ENCODE measurements at places on chromosomes 2 and 18.

- DNase-seq = no peak
Observed at GRCh38 chr2:54960164-54960563, 90.1 kb downstream of the RTN4 start.

DNA sequence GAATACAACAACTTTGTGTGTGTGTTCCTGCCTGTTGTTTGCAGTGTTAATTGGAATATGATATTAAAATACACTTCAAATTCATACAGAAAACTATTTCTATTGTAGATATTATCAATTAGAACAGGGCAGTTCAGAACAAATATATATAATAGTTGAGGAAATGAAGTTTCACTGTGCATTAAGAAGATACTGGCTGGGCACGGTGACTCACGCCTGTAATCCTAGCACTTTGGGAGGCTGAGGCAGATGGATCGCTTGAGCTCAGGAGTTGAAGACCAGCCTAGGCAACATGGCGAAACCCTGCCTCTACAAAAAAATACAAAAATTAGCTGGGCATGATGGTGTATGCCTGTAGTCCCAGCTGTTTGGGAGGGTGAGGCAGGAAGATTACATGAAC, 79.3 kb downstream of the ASAP2 start:
- DNase-seq = no peak

DNA sequence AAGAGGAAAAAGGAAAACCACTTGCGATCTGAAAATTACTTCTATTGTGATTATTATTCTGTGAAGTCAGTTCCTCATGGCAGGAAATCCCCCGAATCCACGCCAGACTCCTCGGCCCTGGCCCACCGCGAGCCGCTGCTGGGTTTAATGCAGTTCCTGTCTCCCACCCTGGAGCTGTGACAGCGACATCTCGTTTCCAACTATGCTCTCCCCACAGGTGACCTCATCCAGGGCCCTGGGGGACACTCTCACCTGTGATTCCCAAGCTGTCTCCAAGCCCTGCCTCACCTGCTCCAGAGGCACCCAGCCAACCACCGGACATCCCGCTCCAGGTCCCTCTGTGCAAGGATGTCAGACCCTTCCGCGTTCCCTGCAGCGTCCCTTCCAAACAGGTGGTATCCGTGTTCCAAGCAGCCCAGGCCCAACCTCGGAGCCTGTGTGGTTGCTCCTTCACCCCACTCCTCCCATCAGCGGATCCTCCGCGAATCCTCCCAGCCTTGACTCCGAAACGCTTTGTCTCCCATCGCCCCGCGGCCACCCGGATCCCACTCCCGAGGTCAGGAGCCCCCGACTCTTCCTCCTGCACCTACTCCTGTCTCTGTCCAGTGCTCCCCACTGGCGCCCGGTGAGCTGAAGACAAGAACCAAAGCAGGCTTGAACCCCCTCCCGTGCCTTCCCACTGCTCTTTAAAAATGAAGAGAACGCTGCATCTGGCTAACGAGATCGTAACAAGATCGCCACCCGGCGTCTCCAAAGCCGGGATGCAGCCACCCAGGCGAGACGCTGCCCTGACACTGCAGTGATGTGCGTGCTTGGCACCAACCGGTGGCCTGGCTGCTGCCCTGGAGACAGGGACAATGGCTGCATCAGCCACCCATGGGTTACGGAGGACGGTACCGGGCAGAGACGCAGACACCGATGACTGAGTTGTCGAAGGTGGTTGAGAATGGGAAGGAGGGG, 96.5 kb downstream of the NDUFA10 start:
- no peak for DNase-seq

GRCh38 chr2:39498786-39499185, 61.7 kb upstream of the MAP4K3 start:
- DNase-seq = no peak

DNA sequence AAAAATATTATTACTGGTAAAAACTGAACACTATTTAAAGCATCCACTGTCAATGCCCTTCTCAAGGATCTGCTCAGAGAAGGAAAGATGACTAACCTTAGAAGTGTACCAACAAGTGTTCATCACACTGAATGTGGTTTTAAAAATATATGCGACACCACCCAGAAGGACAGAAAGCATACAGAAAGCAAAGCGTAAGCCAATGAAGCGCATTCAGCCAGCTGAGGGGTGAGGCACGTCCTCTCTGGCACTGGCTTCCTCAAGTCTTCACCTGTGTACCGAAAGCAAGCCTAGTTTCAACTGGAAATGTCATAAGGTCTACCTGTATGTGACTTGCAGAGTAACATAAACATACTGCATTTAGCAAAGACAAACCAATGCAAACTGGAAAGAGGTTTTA, 88.8 kb downstream of the PSMG2 start:
- DNase-seq = no peak

- no peak for DNase-seq
Observed at GRCh38 chr2:145860083-145860482, 1340.2 kb upstream of the ZEB2 start.

DNA sequence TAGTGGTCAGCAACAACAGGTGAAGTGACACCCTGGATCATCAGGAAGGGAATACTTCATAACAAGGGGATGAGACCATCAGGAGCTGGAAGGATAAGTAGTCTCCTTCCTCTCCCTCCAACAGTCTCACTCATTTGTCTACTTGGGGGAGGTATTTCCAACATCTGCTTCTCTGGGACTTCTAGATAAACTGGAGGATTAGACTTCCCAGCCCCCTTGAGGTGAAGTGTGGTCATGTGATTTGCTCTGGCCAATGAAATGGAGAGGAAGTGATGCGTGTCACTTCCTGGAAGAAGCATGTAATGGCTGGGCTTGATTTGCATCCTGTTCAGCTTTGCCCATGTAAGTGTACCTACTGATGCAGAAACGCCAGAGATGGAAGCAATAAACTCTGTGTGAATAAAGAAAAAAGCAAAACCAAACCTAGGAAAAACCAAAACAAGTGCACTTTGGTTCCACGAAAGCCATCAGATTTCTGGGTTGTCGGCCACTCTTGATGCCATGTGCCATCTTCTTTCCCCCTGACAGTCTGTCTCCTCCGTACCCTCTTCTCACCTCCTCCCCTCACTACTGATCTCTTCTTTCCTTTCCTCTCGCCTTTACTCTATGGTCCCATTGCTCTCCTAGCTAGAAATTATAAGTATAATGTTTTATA, 76.1 kb upstream of the DNMT3A start:
- DNase-seq = no peak

DNA sequence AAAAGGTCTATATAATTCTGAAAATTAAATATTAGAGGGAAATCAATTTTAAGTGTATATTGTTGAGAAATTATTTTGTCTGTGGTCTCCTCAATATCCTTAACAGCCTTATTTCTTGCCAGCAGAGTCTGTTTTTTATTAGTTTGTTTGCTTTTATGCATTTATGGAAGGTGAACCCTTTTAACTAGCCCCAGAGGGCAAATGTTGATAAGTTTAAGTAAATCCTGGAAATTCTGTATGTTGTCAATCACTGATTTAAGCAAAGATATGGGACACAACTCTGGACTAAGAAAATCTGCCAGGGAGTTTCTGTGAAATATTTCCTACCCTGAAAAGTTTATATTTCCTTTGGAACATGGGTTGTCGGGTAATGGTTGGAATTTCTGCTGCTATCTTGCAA, 339.5 kb upstream of the COL3A1 start:
- DNase-seq = no peak

GRCh38 chr2:152055366-152056108, 43.3 kb downstream of the CACNB4 start:
- no peak for DNase-seq

DNA sequence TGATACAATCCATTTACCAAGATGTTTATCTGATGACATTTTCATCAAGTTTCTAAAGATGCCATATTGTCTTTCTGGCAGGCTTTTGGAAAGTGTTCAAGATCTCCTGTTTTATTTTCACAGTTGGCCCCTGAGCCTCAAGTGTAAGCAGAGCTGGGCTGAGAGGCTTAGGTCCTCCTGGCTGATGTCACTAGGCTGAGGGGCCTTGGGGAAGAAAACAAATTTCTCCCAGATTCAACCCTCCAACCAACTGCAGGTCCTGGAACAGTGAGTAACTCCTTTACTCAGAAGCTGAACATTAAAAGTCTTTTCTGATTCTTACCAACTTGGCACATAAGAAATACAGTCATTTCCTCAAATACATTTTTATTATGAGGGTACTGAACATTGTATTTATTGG, 14.9 kb upstream of the IL1RL1 start:
- DNase-seq = no peak

GRCh38 chr2:241637795-241638660, 535 bp downstream of the ATG4B start:
- DNase-seq = no peak

GRCh38 chr18:73270920-73271634, 403.3 kb upstream of the NETO1 start:
- no peak for DNase-seq

GRCh38 chr2:196966061-196966460, 39.6 kb upstream of the PGAP1 start:
- DNase-seq = no peak

GRCh38 chr2:42693688-42694479, 70.1 kb downstream of the OXER1 start:
- no peak for DNase-seq

DNA sequence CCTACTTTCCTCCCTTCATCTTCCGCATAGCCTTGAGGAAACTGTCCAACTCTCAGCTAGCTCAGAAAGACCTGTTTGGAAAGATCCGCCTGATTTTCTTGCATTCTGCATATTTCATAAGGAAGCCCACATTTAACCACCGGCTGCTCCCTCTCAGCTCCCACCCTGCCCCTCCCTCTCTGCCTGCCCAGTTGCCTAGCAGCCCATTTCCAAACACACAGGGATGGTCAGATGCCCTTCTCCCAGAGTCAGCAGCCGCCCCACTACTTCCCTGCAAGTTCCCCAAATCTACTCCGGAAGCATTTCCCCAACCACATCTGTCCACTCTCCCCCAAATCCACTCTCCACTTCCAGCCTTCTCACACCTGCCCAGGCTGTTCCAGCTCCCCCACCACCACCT, 96.0 kb downstream of the TNS1 start:
- no peak for DNase-seq

GRCh38 chr2:37414470-37414949, 70.1 kb downstream of the QPCT start:
- DNase-seq = no peak

DNA sequence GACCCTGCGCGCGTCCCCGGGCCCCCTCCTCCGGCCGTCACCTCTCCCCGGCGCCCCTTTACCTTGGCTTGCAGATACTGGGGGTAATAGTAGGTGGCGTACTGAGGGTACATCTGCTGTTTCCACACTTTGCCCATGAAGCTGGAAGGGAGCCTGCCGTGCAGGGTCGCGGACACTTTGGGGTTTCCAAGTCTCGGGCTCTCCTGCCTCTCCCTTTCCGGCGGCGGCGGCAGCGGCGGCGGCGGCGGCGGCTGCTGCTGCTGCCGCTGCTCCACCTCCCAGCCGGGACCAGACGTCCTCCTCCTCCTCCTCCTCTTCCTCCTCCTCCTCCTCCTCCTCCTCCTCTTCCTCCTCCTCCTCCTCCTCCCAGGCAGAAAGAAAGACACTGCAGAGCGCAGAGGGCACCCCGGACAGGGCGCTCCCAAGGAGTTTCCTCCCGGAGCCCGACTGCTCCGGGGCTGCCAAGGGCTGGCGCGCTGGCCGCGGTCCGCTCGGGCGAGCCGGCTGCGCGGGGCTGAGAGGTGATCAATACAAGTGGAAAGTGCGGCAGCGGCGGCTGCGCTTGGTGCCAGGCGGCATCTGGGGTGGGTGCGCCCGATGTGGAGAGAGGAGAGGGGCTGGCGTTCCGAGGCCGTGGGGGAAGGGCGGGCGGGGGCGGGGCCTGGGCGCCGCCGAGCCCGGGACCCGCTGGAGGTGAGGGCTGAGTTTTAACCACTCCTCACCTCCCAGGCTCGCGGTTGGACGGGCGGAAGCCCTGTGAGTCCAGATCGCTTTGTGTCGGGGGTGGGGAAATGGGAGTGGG, at the start of gene RBMS1:
Gene RBMS1, minus strand, starts transcription at position 581 of the 802 bp plus-strand sequence. Its CDS starts 444 bp downstream, at position 137.
- no peak for DNase-seq

GRCh38 chr2:44579837-44580230, 218.1 kb downstream of the CAMKMT start:
- no peak for DNase-seq

DNA sequence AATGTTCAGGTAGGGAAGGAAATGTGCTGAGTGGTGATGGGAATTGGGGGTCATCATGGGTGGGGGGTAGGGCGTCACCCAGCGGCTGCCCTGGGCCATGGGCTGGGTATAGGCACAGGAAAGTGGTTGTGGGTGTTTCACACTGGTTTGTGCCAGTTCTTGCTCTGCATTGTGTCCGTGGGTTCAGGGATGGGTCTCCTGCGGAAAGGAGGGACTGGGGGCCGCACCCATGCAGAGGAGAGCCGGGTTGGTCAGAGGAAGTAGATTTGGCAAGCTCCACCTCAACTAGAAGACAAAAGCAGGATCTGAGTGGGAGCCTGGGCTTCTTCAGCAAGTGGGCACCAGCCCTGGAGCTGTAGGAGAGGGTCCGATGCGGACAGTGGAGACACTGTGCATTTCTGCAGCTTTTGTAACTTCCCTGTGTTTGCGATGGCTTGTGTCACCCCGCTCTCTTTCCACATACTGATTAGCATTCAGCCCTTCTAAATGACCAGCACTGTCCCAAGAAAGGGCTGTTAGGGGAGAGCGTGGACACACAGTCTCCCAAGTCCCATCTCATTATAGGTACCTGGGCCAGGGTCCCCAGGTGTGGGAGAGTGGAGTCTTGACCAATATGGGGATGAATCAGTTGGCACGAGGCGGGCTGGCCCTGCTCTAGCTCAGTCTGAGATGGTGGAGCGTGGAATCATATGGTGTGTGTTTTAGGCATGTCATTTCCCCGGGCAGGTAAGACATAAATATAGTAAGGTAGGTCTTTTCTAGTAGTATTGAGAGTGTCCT, 67.2 kb downstream of the LRRFIP1 start:
- no peak for DNase-seq

DNA sequence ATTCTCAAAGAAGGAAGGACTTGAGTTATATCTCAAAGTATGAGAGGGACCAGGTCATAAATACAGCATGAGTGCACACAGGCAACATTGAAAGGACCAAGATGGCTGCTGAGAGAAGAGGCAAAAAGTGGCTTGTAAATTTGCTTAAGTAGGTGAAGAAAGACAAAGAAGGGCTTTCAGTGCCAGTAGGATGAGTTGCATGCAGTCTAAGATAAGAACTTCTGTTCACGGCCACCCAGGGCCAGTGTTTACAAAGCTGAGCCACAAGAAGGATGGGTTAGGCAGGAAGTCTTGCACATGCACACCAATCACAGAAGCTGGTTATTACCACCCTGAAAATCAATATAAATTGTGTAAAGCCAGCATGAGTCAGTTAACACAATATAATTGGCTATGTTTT, 3.1 kb upstream of the ABCB11 start:
- no peak for DNase-seq

- no peak for DNase-seq
Observed at GRCh38 chr2:30981096-30981495, 157.1 kb downstream of the GALNT14 start.

GRCh38 chr2:61016392-61017002, 1.0 kb upstream of the PEX13 start:
- DNase-seq = peak; percentile 24

DNA sequence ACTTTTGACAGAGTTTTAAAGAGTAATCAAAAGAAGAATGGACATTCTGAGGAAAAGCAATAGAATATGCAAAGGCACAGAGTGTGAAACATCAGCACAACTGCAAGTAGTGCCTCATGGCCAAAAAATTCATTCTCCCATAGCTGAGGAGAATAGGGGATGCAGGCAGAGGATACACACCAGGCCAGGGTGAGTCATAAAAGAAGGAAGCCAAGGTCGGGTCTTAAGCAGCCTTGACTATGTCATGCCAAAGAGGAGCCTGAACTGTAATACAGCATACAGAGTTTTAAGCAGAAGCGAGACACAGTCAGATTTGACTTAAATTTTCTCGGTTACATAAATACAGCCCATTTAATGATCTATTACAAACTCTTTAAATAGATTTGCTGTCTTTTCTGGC, 165.0 kb downstream of the LNPK start:
- no peak for DNase-seq

Data from activated CD8-positive, alpha-beta memory T cell treated with anti-CD3 and anti-CD28 coated beads for 48 hours (primary cell).